ENCODE measurements at places on chromosomes 11 and 22.

- no peak for DNase-seq
Observed at GRCh38 chr11:22730319-22730718, 63.9 kb downstream of the GAS2 start.

DNA sequence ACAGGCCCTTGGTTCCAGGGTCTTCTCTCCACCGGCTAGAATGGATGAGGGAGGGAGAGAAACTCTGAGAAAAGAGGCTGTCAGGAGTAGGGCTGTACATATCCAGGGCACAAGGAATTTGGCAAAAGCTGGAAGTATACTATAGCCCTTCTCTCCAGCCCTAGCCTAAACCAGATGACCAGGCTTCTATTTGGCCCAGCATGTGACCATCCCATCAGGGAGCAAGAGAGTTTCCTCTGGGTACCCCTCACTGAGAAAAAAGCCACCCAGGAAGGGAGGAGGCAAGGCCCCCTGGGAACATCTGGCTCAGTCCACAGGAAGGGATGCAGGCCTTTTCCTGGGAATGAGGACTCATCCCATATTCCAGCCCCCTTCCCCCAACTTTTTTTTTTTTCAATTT, 8.3 kb downstream of the CD44 start:
- no peak for DNase-seq

DNA sequence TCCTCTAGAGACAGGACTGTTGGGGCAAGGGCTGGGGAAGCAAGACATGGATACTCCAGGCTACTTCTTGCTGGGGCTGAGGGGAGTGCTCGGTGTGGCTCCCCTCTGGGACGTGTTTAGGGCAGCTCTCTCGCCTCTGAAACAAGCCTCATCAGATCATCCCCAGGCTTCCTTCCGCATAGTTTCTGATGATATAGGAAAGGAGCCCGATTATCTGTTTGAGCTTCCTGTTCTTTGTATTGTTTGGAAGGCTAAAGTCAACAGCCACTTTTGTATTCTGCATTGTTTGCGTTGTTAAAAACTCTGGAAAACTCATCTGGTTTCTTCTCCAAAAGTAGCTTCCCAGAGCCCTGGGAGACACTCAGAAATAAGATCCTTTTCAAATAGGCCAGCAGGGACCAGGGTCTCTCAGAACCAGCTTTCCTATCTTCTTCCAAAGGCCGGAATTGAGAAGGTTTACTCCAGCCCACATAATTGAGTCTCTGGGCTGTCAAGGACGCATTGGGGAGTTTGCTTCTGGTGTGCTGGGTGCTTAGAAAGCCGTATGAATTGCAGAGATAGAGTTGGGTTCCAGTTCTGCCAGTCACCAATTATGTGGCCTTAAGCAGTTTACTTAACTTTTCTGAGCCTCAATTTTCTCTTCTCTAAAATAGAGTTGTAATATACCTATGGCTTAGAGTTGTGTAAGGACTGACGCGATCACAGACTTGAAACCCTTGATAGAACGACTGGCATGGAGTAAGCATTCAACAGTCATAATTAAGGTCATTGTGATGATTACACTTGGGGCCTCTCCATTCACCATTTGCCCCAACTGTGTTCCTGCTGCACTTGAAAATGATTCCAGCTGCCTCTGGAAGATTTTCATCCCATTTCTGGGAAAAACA, 19.1 kb downstream of the CD44 start:
- no peak for DNase-seq

- DNase-seq: no peak
Observed at GRCh38 chr11:22342211-22343031, 4.2 kb downstream of the SLC17A6 start.

- no peak for DNase-seq
Observed at GRCh38 chr11:86930957-86931547, 24.1 kb downstream of the FZD4 start.

DNA sequence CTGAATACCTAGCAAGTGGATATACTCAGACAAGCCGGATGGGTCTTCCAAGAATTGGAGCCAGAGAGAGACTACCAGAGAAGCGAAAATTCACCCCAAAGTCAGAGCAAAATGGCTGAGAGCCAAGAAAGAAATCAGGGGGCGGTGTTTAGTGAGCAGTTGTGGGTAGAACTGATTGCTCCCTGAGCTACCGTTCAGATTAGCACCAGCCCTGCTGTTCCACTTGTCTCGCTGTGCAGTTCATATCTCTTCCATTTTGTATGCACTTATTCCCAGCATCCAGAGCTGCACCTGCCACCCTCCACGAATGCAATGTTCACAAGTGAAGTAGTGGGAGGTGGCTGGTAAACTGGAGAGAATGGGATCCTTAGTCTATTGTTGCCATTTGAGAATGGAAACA, 25.5 kb downstream of the DRD2 start:
- DNase-seq: no peak

DNA sequence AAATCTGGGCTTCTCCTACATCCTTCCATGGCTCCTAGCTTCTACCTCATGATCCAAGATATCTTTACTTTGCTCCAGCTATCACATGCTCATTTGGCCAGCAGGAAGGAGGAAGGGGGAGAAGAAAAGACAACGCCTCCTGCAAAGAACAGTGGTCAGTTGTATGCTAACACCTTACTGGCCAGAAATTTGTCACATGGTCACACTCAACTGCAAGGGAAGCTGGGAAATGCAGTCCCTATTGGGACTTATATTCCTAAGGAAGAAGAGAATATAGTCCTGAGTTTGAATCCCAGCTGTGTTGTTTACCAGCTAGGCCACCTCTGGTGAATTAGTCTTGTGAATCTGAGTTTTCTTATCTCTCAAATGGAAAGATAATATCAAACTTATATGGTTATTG, 272.0 kb downstream of the BLID start:
- no peak for DNase-seq

GRCh38 chr22:39706376-39707140, 136.0 kb downstream of the CACNA1I start:
- DNase-seq: no peak

GRCh38 chr11:96218006-96218405, 125.0 kb downstream of the MAML2 start:
- DNase-seq: no peak

DNA sequence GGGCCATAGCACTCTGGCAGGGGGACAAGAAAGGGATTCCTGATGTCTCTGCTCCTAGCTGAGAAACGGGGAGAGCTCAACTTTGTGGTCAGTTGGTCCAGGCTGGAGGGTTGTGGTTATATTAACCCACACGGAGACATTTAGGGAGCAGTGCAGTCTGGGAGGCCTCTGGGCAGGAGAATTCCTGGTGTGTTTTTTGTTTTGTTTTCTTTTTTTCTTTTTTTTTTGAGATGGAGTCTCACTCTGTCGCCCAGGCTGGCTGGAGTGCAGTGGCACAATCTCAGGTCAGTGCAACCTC, 88.0 kb upstream of the SHISAL1 start:
- no peak for DNase-seq

GRCh38 chr11:126949066-126949891, 51.3 kb downstream of the KIRREL3 start:
- DNase-seq: no peak

DNA sequence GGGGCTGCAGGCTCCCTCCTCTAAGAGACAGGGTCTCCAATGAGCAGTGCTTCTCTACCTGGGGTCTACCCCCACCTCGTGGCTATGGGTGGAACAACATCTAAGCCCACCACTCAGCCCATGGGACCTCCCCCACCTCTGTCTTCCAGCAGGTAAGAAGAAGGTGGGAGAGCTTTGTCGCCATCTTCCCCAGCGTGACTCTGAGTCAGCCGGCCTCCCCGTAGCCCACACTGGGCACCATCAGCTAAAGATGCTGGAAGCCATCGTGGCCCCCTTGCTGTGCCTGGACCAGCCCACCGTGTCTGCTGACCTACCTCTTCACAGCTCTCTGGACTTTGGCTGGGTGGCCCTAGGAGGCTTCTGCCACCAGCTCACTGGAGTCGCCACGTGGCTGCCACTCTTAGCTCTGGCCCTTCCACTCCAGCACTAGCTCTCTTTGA, 944 bp downstream of the C11orf86 start:
- no peak for DNase-seq

GRCh38 chr22:39594411-39594810, 23.9 kb downstream of the CACNA1I start:
- DNase-seq: no peak

DNA sequence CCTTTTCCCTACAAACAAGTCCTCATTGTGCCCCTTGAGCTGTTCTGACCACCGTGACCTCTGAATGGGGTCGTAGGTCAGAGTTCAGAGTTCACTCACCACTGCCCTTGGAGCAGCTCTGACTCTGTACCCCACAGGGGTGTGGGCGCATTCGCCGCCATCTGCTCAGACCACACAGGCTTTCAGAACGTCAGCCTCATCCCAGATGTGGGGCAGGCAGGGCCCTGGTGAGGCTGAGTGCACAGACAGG, 14.8 kb upstream of the MUC5B start:
- DNase-seq: no peak

DNA sequence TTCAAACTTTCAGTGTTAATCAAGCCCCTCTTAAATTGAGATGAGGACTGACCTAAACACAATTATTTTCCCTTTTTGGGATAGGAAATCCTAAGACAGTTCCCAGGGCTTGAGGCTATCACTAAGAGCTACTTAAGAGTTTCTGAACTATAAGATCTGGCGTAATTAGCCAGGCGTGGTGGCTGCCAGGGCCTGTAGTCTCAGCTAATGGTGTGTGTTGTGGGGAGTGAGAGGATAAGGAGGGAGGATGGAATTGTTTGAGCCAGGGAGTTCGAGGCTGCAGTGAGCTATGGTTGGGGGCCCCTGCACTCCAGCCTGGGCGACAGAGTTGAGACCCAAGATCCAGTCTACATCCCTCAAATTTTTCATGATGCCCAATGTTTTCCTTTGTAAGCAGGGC, 23.5 kb upstream of the EXPH5 start:
- no peak for DNase-seq

DNA sequence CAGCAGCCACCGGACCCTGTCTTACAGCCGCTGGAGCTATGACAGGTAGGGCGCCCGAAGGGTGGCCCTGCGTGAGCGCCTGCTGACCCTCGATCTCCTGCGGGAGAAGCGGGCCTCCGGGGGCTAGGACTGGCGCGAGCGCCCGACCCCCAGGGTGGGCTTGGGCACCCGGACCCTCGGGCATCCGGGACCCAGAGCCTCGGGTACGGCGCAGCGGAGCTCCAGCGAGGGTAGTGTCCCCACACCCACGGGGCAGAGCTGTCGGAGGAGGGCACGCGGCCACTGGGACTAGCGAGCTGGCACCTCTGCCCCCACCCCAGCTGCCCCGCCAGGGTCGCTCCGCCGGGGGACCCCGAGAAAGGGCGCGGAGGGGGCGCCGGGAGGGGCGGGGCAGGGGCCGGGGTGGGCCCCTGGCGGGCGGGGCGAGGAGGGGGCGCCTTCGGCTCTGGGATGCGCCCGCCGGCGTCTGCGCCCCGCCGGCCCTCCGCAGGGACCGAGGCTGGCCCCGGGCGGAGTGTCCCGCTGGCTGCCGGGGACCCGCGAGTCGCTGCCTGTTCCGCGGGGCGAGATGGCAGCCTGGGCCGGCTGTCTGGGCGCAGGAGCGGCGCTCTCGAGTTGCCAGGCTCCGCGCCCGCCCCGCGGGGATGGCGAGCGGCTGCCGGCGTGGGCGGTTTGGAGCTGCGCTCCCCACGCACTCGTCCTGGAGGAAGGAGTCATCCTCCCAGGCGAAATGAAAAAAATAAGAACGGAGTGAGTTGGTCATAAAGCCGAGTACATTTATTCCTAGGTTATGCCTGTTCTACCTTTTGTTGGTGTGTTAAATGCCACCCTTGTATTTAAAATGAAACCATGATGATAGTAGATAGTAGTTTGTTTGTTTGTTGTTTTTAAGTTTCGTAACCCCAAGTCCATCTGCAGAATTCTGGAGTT, 32.4 kb downstream of the EIF3F start:
- DNase-seq: no peak

DNA sequence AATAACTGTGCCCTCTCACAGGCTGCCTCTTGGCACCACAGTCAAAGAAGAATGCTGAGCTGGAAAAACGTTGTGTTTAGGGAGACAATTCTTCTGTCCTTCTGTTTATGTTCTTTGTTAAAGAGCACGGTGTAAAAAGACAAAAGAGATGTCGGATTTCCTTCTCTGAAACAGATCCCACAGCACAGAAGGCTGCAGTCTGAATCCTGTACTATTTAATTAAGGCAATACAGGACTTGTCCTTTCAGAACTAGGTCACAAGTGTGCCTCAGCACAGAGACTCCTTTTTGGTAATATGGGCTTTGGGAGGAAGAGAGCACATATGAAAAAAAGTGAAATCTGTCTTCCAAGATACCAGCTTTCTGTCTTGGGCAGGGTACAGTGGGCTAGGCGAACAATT, 201.2 kb downstream of the NTM start:
- no peak for DNase-seq

- DNase-seq: no peak
Observed at GRCh38 chr11:35253237-35253636, 114.3 kb downstream of the CD44 start.

DNA sequence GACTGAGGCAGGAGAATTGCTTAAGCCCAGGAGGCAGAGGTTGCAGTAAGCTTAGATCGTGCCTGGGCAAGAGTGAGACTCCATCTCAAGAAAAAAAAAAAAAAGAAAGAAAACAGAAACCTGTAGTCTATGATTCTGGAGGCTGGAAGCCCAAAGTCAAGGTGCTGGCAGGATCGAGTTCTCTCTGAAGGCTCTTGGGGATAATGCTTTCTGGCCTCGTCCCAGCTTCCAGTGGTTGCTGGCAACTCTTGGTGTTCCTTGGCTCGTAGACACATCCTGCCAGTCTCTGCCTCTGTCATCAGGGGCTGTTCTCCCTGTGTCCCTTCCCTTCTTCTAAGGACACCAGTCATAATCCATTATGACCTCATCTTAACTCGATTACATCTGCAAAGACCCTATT, 16.8 kb upstream of the CCDC86 start:
- DNase-seq: no peak

Data from sciatic nerve (tissue), 2 donors.